GM23338 (cell line): ENCODE measurements at places on chromosomes 1 and 21. TPM values are rescaled to one million over a fixed set of nuclear protein-coding genes. Genes with fewer than 3 reads are reported as not detected.

Gene FCRL6
- polyA plus RNA-seq: not detected in 2 replicates

Gene TNFRSF14
- polyA plus RNA-seq: not detected in 2 replicates

Gene NHLH1
- polyA plus RNA-seq: 0.78 and 0.89 TPM in 2 replicates

Gene AHDC1
- polyA plus RNA-seq: 6.8 and 8.3 TPM in 2 replicates

Gene DNALI1
- 21.6 and 25.6 TPM in 2 replicates for polyA plus RNA-seq

Gene FCER1G
- 0.57 and 1.1 TPM in 2 replicates for polyA plus RNA-seq

Gene KCNN3
- 3.0 and 3.1 TPM in 2 replicates for polyA plus RNA-seq

Gene DCLRE1B
- polyA plus RNA-seq: 6.3 and 6.9 TPM in 2 replicates

Gene OR2L5
- not detected in 2 replicates for polyA plus RNA-seq

Gene LCE1A
- polyA plus RNA-seq: not detected in 2 replicates

Gene ETNK2
- 7.6 and 9.0 TPM in 2 replicates for polyA plus RNA-seq

Gene KRTAP19-1
- polyA plus RNA-seq: not detected in 2 replicates

Gene C8A
- not detected in 2 replicates for polyA plus RNA-seq
